Tibial nerve (tissue), 4 donors: ENCODE measurements at places on chromosomes 16 and 17. TPM values are rescaled to one million over a fixed set of nuclear protein-coding genes. Genes with fewer than 3 reads are reported as not detected.

DNA sequence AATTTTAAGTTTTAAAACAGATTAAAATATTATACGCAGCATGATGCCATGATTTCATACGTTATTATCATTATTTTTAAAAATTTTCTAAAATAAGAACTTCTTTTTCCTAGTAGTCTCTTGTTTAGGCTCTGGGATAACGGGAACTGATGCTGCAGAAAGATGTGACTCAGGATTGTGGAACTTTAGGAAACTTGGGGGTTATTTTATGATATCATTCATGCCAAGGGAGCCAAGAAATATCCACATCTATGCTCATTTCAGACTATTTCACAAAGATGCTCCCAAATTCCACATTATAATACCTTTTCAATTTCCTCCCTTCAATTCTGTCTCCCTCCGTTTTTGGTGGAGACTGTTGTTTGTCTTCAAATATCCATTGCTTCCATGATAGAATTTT is 236.4 kb downstream of the HS3ST3A1 start:
- DNase-seq = no peak

DNA sequence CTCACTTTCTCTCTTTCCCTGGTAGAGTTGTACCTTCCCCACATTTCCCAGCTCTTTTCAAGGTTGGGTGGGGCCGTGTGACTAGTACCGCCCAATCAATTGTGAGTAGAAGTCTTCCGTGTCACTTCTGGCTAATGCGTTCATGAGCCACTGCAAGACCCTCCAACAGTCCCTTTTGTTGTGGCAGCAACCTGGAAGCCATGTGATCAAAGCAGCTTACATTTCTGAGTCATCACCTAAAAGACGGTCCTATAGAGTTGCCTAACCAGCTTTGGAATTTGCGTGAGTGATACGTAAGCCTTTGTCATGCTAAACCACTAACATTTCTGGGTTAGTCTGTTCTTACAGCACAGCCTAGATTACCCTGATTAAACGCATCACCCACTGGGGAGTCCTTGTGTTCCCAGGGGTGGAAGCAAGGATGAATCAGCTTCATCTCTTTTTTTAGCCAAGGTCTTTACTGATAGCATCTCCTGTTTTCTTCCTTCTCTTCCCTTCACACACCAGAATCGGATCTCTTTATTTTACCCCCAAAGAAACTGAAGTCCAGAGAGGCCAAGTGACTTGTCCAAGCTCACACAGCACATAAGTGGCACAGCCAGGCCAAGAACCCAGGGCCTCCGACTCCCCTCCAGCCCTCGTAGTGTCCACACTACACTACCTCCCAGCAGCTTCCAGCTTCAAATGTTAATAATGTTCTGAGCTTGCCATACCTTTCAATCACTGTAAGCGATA is 366.3 kb upstream of the XYLT1 start:
- no peak for DNase-seq

Gene CD7
- 0.90 TPM for total RNA-seq

Gene PDP2
- total RNA-seq = 29.9 TPM

- DNase-seq = no peak
Measured at GRCh38 chr17:70969521-70970034, 800.2 kb downstream of the KCNJ2 start.

DNA sequence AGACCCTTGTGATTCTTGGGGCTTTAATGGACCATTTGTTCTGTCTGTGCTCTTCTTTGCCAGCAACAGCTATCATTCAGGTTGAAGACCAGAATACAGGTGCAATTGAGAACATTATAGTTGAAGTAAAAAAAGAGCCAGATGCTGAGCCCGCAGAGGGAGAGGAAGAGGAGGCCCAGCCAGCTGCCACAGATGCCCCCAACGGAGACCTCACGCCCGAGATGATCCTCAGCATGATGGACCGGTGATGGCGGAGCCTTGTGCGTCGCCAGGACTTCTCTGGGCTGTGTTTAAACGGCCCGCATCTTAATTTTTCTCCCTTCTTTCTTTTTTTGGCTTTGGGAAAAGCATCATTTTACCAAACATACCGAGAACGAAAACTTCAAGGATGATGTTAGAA is 7.3 kb upstream of the CARMIL2 start:
- no peak for DNase-seq
